Femur (tissue), 1 donor: ENCODE measurements at places on chromosomes 6 and 20.

GRCh38 chr6:155493026-155493693 is 37.5 kb upstream of the NOX3 start:
- no peak for DNase-seq

DNA sequence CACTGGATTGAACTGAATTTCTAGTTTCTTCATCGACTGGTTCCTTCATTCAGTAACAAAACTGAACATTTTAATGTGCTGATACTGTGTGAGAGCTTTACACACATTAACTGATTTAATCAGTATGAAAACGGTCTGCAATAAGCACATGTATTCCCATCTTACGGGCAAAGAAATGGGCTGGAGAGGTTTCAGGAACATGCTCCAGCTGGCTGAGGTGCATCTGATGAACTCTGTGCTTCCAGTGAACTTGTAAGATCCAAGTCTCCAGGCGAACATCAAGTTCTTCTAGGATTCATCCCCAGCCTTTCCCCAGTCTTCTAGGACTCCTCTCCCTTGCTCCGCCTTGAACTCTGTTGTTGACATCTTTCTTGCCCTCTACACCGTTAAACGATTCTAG is 220.7 kb upstream of the AGPAT4 start:
- no peak for DNase-seq

DNA sequence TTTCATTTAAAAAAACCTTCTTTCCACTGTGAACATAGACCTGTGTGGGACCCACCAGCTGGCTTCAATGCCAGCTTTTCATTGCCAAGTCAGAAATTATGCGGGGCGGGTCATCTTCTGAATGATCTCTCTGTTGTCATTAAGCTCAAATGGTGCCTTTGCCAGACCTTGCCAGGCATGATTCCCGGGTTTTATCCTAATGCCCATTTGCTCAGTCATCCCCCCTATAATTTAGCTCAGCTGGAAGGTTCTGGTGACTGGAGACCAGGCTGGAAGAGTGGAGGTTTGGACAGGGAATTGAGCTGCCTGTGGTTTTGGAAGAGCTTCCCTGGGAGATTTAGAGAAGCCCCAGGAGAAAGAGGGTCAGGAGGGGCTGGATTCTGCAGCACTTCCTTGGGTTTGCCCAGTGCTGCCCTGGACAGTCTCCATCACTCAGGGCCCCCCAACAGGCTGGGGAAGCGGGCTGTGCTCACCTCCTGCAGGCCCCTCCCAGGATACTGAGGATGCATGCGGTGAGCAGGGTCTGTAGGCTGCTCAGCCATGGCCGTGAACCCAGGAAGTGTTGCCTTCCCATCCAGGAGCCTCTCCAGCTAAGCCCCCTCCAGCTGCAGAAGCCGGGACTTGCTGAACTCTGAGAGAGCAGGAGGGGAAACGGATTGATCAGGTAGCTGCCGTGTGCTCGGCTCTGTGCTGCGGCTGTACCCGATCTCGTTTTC is 273.0 kb downstream of the CDH4 start:
- no peak for DNase-seq

DNA sequence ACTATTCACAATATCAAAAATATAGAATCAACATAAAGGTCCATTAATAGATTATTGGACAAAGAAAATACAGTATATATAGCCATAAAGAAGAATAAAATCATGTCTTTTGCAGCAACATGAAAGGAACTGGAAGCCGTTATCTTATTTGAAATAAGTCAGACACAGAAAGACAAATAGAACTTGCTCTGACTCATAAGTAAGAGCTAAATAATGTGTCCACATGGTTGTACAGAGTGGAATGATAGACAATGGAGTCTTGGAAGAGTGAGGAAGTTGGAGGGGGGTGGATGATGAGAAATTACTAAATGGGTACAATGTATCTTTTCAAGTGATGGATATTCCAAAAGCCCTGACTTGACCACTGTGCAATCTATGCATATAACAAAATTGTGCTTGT is 613.5 kb downstream of the PHF3 start:
- DNase-seq = no peak

- DNase-seq = no peak
These were observed 791.0 kb upstream of the HS3ST5 start for GRCh38 chr6:115133790-115134189.

DNA sequence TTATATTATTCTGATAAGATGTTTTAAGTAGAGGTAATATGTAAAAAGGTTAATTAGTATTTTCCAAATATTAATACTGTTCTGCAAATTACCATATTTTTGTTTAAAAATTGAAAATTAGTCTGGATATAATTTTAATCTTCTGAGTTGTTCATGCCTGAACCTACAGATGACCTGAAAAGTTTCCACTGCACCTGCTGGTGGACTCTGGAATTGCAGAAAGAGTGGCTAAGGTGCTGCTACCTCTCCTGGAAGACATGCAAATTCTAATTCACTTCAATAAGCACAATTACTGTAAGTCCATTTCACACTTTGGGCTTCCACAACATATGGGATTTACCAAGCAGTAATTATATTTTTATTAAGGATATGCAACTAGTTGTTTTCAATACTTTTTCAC is 77.7 kb upstream of the OLIG3 start:
- DNase-seq = no peak

GRCh38 chr20:53935344-53936084 is 134.9 kb downstream of the BCAS1 start:
- no peak for DNase-seq

DNA sequence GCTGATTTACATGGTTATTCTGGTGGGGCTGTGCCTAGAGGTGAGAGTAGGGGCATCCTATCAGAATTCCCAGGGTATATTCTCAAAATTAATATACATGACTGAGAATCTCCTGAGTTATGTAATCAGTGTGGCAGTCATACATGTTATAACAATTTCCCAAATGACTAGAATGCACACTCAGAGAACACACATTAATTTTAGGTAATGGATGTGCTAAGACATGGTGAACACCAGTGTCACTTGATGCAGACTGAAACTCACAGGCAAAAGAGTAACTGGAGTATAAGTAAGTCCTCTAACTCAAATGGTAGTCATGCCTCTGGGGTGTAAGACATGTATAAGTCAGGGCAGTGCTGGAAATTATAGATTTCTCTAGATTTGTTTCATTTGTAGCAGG is 1198.4 kb upstream of the CITED2 start:
- no peak for DNase-seq
